ENCODE measurements at places on chromosomes 12 and 14. TPM values are rescaled to one million over a fixed set of nuclear protein-coding genes. Genes with fewer than 3 reads are reported as not detected.

The RNASE1 gene
- 8.9 TPM for total RNA-seq

The PCED1B gene
- 0.25 TPM for total RNA-seq

The DHRS4L2 gene
- total RNA-seq, result 1.7 TPM

The AQP2 gene
- not detected for total RNA-seq

The CLEC4E gene
- total RNA-seq, result not detected

The TTC7B gene
- total RNA-seq, result 11.6 TPM

Data from temporal lobe (tissue), 4 donors.